Cortex of kidney (tissue), 1 donor: ENCODE measurements at places on chromosomes 5 and 9.

DNA sequence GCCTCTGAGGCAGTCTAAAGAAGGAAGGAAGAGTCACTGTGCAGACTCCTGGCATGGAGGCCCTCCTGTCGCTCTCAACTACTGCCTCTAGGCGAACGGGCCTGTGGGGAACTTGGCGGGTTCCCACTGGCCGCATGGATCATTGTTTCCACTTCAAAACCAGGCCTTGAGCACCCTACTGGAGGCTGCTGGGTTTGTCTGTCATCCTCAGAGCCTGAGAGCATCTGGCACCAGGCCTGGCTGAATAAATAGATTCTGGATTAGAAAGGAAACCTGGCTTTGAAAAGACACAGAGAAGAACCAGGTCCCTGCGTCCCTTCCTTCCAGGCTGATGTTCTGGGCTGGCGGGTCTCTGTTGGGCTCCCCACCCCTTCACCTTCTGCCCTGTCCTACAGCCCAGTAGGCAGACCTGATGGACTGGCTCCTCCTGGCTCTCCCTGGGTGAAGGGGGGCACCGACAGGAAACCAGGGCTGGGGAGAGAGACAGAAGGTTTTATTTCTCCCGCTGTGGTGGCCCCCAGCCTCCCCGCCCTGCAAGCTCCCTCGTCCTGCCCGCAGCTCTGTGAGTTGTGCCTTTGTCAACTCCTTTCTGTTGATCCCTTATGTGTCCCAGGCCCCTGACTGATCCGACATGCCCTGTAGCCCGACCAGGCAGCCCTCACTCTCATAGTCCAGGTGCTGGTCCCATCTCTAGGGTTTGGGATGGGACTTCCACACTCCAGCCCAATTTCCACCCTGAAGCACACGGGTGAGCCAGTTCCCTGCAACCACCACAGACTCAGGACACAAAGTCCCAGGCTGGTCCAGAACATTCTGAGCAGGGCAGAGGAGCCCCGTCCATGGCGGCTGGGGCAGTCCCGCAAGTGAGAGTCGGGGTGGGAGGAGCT is 50.1 kb downstream of the ADAMTS2 start:
- DNase-seq = no peak

GRCh38 chr5:56565283-56565615 is 250.1 kb upstream of the MAP3K1 start:
- DNase-seq = no peak

- no peak for DNase-seq
Measured at GRCh38 chr5:66912787-66913186, 283.8 kb downstream of the CD180 start.

- no peak for DNase-seq
Measured at GRCh38 chr5:93385655-93386054, 195.4 kb downstream of the NR2F1-AS1 start.

- DNase-seq = no peak
Measured at GRCh38 chr5:91373600-91373999, 9.5 kb downstream of the ARRDC3 start.

GRCh38 chr5:142006363-142007236 is 6.2 kb downstream of the GNPDA1 start:
- DNase-seq = no peak

GRCh38 chr5:41334221-41334620 is 120.9 kb upstream of the C6 start:
- no peak for DNase-seq

DNA sequence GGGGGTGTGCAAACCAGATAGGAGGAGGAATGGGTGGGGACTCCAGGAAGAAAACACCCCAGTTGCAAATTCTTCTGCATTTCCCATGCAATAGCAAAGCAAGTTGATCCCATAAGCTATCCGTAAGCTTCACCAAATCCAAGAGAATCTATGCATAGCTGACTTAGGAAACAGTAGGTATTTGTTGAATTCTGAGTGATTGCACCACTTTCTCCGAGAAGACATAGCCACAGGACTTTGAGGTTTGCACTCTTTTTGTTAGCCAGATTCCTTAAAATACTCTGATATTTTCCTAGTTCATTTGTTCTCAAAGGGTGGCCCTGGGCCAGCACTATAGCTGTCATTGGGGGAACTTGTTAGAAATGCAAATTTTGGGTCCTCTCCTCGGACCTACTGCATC is 271.9 kb downstream of the SLIT3 start:
- DNase-seq = no peak

- no peak for DNase-seq
Measured at GRCh38 chr9:107749787-107750444, 260.3 kb upstream of the KLF4 start.

DNA sequence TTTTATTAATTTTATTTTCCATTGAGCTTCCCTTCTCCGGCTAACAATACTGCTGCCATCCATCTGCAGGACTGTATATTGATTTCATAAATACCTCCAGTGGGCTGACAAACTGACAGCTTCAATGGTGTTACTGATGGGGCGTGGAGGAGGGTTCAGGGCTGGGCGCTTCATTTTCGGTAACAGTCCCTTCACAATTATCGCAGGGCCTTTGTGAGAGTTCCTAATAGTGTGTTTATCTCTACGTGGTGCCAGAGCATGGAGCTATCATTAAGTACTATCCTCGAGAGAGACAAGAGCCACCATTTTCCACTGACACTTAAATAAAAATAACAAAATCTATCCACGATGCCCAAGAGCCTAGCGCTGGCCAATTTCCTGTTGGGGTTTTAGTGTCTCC is 307.0 kb upstream of the PANK3 start:
- no peak for DNase-seq

DNA sequence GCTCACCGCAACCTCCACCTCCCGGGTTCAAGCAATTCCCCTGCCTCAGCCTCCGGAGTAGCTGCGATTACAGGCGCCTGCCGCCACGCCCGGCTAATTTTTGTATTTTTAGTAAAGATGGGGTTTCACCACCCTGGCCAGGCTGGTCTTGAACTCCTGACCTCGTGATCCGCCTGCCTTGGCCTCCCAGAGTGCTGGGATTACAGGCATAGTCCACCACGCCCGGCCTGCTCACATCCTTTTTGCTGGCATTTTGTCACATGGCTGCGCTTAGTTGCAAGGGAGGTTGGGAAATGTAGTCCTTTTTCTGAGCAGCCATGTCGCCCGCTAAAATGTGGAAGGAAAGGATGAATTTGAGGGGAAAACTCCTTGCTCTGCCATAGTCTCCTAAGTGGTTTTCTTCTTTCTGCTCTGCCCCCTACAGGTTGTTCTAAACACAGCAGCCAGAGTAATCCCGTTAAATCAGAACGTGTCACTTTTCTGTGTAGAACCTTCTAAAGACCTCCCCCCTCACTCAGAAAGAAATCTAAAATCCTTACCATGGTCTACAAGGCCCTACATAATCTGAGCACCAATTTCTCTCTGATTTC is 57.8 kb upstream of the HSPA9 start:
- no peak for DNase-seq

GRCh38 chr5:115818821-115819220 is 2.4 kb upstream of the CDO1 start:
- no peak for DNase-seq

- DNase-seq = no peak
Measured at GRCh38 chr5:84872768-84873167, 488.1 kb upstream of the EDIL3 start.

GRCh38 chr9:35771534-35771933 is 17.5 kb upstream of the MSMP start:
- no peak for DNase-seq

DNA sequence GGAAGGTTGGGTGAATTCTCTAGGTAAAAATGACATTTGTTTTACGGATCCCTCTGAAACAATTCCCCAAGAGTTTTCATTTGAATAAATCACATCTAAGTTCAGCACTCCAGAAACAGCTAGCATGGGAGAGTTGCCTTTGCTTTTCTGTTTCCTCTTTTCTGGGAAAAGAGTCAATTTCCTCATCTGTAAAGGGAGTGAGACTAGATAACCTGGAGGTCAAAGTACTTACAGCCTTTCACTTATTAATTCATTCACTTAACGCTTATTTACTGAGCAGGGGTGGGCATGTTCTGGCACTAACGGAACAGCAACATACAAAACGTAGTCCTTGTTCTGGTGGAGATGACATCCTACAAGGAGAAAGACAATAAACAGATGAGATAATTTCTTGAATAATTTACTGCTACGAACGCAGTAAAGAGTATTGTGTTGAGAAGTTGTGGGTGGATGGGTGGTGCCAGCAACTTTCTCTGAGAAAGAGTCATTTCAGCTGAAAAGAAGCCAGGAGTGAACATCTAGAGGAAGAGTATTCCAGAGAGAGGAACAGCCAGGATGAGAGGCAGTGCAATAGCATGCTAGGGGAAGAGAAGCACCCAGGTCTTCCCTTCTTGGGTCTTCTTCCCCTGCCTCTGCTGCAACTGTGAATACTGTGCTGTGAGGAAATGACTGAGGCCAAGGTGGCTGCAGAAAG is 335.6 kb downstream of the ZSWIM6 start:
- no peak for DNase-seq

DNA sequence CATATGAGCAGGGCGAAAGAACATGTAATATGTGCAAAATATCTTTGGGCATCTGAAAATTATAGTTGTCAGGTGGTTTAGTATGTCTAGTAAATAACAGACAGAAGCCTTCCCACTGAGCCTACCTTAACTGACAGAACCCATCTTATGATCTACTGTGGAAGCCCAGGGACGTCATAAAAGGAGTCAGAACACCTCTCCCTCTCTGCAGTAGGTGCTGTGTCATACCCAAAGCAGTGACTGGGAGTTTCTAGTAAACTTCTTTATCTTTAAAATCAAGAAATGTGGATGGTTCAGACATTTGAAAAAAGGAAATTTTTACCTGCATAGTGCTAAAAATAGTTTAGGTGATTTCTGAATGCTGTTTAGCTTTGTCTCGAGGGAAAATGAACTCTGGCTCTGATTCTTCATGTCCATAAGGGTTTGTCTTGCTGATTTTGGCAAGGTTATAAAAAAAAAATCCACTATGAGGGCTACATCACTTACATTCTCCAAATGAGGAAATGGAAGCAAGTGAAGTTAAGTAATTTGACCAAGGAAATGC is 104.0 kb downstream of the NUDT12 start:
- DNase-seq = no peak

DNA sequence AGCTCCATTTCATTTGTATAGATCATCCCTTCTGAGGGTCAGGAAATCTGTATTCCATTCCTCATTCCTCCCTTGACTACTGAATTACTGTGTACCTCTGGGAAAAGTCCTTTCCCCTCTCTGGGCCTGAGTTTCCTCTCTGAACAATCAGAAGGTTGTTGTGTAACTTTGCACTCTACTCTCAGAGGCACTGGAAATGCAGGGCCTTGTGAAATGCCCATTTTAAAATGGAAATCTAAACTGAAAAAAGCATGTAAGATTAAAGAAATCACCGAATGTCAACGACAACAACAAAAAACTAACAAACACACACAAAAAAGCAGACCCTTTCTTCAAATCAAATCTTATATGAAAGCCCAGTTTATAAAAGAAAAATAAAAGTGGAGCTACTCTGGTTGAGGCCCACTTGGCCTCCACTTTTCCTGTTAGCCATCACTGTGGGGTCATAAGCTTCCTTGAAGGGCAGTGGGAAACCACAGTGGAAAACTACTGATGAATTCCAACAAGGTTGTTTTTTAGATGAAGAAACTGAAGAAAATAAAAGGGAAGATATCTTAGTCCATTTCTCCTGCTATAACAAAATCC is 21.6 kb upstream of the GRPEL2 start:
- DNase-seq = no peak

GRCh38 chr5:143222287-143223231 is 180.9 kb downstream of the NR3C1 start:
- DNase-seq = no peak

- DNase-seq = no peak
Measured at GRCh38 chr5:90390928-90391327, 18.6 kb downstream of the CETN3 start.

DNA sequence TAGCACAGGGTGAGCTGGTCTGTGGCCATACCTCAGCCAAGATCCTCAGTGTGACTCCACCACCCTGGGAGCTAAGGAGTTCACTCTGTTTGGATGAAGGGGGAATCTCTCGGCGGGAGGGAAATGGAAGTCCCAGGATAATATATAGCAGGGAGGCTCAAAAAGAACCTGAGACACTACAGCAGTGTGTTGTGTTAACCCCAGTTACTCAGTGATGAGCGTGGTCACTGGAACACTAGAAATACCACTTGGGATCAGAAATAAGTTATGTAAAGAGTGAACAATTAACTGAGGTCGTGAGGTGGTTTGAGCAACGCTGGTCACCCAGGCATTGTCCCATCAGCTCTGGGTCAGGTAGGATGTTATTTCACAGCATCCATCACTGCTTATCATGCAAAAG is 59.3 kb upstream of the ADAMTS16 start:
- DNase-seq = no peak

GRCh38 chr5:176653401-176654385 is 6.4 kb downstream of the TSPAN17 start:
- no peak for DNase-seq

DNA sequence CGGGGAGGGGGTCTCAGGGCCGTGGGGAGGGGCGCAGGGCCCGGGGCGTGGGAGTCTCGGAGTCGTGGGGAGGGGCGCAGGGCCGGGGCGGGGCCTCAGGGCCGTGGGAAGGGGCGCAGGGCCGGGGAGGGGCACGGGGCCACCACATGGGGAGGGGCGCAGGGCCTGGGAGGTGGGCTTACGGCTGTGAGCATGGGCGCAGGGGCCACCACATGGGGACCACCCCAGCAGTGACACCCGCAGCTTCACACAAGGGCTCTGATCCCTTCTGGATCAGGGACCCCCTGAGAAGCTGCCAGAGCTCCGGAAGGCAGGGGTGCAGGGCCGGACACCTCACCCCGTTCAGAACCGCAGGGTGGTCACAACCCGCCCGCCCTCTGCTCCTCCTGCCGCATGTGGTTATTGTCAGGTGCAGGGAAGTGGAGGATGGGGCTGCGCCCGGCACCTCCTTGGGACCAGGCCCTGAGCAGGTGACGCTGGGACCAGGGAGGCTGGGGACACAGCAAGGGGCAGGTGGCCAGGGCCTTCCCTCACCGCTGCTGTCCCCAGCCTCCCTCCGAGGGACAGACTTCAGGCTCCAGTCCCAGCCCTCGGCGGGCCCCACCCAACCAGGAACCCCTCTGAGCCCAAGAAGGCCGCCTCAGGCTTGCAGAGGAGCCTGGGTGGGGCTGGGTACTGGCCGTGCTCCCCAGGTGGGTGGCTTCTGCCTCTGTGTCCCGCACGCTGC is 53.7 kb downstream of the EXD3 start:
- no peak for DNase-seq

DNA sequence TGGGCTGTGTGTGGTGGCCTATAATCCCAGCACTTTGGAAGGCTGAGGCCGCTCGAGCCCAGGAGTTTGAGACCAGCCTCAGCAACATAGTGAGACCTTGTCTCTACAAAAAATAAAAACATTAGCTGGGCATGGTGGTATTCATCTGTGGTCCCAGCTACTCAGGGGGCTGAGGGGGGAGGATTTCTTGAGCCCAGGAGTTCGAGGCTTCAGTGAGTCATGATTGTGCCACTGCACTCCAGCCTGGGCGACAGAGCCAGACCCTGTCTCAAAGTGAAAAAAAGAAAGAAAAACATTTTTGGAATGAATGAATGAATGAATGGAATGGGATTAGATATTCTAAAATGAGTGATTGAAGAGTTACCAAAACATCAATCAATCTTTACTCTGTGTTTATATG is 85.8 kb downstream of the FGF1 start:
- no peak for DNase-seq

GRCh38 chr9:89690334-89690912 is 85.6 kb downstream of the GADD45G start:
- no peak for DNase-seq

- no peak for DNase-seq
Measured at GRCh38 chr9:88773627-88774244, 217.5 kb upstream of the S1PR3 start.
